AG04449 (cell line): ENCODE measurements at places on chromosomes 5 and 9.
A peak's percentile ranks its signal among the peaks of the same experiment; 100 is the strongest.

- no peak for DNase-seq
These were observed 58.2 kb upstream of the ACTBL2 start for GRCh38 chr5:57540823-57541222.

- DNase-seq = no peak
These were observed 21.6 kb upstream of the NNT start for GRCh38 chr5:43581398-43581797.

DNA sequence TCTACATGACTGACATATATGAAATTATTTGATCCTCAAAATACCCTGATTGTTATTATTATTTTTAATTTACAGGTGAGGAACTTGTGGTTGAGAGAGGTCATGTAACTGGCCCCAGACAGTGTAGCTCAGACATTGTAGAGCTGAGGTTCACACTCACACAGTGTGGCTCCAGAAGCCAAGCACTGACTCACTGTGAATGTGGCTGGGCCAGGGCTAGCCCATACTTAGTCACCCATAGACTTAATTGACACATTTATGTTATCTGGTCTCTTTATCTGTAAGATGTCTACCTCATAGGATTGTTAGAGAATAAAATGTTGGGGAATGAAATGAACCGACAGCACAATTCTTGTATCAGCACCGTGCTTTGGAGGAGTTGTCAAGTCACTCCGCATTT, 24.9 kb upstream of the CCDC112 start:
- no peak for DNase-seq

DNA sequence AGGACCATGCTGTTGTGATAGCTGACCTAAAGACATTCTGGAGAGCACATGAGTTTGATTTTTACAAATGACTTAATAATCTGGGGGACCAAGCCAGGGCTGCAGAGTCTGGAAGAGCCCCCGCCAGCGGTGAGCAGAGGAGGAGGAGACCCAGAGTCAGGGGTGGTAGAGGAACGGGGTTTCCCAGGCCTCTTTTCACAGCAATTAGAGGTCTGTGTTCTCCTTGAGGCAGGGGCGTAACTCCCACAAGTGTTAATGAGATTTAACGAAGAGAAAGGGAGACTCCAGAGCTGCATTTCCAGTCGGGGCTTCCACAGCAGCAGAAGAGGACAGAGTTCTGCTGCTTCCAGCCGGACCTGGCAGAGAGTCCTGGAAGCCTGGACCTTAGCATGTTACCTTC, 137.9 kb upstream of the SLC24A2 start:
- no peak for DNase-seq

- DNase-seq = no peak
These were observed 47.8 kb downstream of the YIPF5 start for GRCh38 chr5:144122641-144123040.

GRCh38 chr9:134820901-134821300, 59.7 kb upstream of the FCN2 start:
- DNase-seq = no peak

- no peak for DNase-seq
These were observed 554 bp downstream of the SDHA start for GRCh38 chr5:218457-219291.

DNA sequence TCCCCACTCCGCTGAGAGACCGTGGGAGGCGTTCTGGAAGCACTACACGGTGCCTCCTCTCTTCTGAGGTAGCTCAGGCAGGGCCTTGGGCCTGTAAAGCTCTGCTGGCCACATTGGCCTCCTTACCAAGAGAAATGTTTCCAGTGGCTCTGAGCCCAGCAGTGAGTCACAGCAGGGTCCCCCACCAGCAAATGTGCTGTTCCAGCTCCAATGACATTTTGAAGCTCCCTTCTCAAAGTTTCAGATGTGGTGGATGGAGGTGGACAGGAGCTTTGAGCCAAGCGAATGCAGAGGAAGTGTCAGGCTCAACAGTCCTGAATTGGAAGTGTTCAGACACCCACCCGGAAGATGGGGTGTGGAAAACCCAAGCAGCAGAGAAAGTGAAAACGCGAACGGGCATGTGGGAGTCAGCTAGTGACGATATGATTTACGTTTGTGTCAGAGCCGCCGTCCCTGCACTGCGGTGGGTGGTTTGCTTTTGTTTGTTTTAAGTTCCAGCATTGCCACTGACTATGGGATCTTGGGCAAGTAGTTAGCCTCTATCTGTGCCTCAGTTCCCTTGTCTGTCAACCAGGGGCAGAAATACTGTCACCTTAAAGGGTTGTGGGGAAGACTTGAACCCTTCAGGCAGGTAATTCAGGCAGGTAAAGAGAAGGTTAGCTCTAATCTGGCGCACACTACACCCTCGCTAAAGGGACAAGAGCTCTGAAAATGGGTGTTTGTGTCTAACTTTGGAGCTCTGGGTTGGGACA, 38.2 kb downstream of the C5orf15 start:
- peak; percentile 19 for DNase-seq

DNA sequence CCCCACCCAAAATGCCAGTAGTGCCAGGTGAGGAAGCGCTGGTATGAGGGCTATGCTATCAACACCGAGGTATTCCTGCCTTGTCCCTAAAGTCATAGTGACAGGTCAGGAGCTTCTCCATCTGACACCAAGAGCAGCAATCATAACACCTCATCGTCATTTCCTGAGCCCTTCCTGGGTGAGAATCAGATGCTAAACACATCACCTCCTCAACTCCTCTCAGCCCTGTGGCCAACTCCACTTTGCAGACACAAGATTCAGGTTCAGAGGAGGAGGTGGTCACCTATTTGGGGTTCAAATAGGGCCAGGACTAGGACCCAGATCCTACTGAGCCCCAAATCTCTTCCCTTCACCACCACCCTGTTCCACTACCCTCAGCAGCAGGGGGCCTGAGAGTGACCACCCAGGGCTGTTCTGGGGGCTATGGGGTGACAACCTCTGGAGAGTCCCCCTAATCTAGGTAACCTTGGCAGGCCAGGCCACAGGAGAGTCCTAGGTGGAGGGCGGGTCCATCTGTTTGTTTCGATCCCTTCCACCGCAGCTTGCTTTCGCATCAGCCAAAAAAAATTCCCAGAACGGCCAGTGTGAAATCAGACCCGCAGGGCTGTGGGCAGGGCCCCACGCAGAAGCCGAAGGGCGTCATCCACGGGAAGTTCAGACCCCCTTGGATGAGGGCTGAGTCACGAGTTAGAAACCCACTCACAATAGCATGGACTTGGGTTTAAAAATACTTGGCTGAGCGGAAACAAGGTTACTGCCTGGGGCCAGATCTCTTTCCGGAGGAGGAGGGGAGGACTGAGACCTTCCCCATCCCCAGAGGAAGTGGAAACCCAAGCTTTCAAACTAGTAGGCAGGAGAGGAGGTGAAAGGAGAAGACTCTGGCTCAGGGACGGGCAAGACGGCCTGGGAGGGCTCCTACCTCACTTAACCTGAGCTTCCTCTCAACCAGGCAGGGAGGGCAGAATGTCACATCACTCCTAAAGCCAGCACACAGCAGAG, 8.7 kb downstream of the STK10 start:
- no peak for DNase-seq
